ENCODE measurements at places on chromosomes 4 and X.
A peak's percentile ranks its signal among the peaks of the same experiment; 100 is the strongest.

GRCh38 chrX:123223859-123224258, 39.8 kb downstream of the GRIA3 start:
- no peak for DNase-seq

- DNase-seq, result no peak
These were observed 134.3 kb upstream of the RPS6KA6 start for GRCh38 chrX:84322083-84322827.

DNA sequence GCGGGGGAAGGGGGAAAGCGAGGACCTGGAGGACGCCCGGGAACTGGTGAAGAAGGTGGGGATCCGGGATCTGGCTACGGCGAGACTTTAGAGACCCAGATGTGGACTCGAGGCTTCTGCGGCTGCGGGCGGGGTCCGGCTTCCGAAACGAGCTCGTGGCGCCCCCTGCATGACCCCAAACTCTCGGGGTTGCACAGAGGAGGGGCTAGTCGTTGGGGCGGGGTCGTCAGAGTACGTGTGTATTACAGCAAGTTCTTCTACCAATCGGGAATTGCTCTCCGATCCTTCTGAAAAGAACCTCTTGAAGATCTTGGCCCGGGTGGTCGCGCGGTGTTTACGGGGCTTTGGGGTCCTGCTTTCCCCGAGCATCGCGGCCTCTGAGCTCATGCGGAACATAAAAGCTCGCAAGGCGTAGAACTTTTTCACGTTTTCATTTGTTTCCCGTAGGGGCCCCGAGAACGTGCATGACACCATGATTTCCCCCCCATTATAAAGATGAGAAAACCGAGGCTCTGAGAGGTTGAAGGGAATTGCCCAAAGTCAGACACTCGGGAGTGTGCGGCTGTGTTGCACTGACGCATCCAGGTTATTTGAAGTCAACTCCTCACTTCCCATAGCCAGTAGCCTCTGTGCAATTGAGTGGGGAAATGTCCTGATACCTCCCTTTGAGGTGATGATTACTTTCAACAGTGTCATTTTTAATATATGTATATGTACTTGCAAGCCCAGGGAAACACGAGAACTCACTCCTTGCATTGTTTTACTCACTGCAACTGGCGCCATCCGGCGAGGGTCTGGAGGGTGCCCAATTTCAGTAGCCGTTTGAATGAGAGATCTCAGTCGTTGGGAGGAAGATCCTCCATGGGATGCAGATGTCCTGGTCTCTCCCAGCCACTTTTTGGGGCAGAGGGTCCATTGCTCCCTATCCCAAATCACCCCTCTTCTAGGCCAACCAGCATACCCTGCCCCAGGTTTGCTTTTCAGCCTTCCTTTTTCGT, at the start of gene BEND4:
BEND4 (minus strand) TSS at position 149 of the 998 bp plus-strand sequence. CDS start 512 bp downstream, outside the sequence.
- DNase-seq, result no peak

- no peak for DNase-seq
These were observed 117.3 kb downstream of the FAM133A start for GRCh38 chrX:93791304-93791703.

DNA sequence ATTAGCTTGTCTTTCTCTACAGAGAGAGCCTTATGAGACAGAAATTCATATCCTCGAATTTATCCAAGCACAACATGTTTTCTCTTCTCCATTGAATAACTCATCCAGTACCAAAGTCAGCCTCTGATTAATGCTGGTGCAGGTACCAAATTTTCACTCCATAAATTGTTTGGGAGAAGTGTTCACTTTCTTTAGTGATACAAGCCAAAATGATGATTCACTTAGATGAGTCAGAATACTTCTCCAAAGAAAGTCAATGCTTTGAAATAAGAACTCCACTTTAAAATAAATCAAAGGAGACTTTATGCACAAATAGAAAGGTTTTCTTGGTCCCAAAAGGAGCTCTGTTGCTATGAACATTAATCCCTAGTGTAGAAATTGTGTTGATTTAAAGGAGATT, 60.2 kb downstream of the MAOB start:
- no peak for DNase-seq

DNA sequence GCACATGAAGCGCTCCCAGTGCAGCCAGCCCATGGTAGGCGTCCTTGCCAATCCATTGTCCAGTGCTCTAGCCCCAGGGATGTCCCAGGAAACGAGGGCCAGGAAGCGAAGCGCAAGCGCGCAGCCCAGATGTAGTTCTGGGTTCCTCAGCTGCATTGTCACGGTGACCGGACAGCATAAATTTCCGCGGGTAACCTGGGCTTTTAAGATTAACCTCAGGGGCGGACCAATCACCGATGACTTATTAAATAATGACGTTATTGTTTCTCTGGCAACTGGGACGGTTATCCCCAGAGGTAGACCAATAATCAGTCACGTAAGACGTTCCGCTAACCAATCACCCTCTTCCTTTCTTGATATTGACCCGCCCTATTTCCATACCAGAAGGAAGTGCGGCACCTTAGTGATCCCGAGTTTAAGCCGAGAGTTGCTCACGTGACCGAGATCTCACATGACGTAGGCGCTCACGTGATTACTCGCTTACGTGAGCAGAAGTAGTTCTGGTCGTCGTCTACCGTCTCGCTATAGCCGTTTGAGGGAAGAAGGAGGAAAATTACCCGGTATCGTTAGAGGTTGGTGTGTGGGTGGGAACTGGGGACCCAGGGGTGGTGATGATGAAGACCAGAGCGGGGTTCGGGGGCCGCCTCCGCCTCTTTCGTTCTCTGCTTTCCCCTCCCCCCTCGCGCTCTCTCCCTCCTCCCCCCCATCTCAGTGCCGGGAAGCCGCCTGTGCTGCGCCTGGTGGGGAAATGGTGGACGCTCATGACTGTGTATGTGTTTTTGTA, at the start of the genes GLA and HNRNPH2:
GLA (minus strand) TSS at position 178 of the 784 bp plus-strand sequence; CDS start at position 156, 22 bp downstream.
HNRNPH2 (plus strand) TSS at position 475 of the 784 bp plus-strand sequence. CDS start 3,767 bp downstream, outside the sequence.
- DNase-seq, result peak; percentile 75

GRCh38 chrX:17552044-17552650, 177.1 kb downstream of the NHS start:
- no peak for DNase-seq

DNA sequence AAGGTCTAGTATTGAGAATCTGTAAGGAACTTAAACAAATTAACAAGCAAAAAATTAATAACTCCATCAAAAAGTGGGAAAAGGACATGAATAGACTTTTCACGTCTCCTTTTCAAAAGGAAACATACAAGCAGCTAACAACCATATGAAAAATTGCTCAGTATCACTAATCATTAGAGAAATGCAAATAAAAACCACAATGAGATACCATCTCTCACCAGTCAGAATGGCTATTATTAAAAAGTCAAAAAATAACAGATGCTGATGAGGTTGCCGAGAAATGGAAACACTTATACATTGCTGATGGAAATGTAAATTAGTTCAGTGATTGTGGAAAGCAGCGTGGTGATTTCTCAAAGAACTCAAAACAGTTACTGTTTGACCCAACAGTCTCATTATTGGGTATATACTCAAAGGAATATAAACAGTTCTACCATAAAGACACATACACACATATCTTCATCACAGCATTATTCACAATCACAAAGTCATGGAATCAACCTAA, 410.4 kb upstream of the SMIM31 start:
- no peak for DNase-seq

DNA sequence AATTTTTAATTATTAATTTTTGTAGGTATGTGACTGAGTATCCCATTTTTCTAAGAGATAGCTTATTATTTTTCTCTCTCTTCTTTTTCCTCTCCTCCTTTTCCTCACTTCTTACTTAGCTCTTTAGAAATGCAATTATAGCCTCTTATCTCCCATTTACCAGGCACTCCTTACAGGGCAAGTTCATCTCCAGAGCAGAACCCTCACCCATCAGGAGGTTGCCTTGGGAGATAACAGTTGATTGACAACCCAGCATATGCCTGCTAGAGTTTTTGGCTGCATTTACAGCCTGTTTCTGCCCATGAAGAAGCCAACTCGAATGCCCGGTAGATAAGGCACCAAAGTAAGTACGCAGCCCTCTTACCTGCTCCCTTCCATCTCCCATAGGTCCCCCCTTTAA, 572.9 kb upstream of the ZFP42 start:
- no peak for DNase-seq

DNA sequence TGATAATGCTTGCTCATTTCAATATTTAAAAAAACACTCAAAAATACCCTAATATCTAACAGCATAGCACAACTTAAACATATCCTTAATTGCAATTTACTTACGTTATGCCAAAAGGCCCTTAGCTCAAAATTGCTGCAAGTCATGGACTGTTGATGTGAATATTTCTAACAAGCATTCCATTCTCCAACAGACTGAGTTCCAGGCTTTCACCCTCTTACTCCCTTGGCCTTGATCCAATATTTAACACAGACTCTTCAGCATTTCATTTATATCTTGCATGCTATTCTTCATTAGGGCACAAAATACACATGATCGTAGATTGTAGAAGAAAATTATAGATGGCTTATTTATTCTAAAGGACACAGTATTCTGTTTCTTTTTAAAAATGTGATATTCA, 96.5 kb downstream of the RNF150 start:
- DNase-seq, result no peak

DNA sequence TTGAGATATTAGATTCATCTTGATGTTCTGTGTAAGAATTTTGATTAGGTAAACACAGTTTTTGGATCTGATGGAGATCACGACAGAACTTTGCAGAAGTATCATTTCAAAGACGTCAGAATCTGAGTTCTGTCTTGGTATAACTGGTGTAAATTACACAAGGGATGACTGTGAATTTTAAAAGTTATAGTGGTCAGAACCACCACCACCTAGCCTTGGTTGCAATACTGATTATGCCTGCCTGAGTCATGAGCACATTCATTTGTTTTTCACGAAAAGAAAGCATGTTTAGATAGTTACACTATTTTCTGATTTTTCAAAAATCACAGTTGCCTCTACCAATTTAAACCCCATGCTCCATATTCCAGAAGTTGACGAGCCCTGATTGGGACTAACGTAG, 54.8 kb downstream of the ZFX start:
- no peak for DNase-seq

GRCh38 chrX:15310117-15310516, 5.3 kb downstream of the ASB11 start:
- no peak for DNase-seq

- no peak for DNase-seq
These were observed 77.1 kb upstream of the SLC4A4 start for GRCh38 chr4:71261633-71262121.

- no peak for DNase-seq
These were observed 381.4 kb downstream of the BCOR start for GRCh38 chrX:39716401-39716800.

DNA sequence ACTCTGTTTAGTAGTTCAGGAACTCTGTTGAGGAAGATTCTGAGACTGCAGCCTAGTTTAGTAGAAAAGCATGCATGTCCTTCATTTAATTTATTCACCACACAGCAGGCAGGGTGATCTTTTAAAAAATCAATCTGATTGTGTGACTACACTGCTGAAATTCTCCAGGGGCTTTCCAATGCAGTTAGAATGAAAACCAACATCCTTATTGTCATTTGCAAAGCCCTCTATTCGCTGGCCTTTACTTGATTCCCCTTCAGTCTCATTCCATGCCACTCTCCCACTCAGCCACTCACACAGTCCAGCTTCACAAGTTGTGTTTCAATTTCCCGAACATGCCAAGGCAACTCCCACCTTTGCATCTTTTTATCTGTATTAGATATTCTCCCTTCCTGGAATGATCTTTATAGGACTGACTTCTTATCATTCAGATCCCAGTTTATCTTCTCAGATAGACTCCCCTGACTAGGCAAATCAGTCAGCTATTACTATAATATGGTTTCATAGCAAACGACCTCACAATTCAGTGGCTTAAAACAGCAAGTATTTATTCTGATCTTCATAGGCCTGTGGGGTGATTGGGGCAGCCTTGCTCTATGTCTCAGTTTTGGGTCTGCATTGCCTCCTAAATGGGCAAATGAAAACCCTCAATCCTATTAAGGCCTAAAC, 21.3 kb upstream of the FTHL17 start:
- DNase-seq, result no peak

GRCh38 chr4:38466401-38466800, 197.6 kb upstream of the KLF3 start:
- no peak for DNase-seq

GRCh38 chrX:132226169-132226568, 6.9 kb upstream of the RAP2C start:
- DNase-seq, result no peak

GRCh38 chrX:74579597-74580198, 34.7 kb downstream of the RLIM start:
- no peak for DNase-seq

GRCh38 chr4:157572951-157573350, 352.4 kb downstream of the GRIA2 start:
- no peak for DNase-seq

DNA sequence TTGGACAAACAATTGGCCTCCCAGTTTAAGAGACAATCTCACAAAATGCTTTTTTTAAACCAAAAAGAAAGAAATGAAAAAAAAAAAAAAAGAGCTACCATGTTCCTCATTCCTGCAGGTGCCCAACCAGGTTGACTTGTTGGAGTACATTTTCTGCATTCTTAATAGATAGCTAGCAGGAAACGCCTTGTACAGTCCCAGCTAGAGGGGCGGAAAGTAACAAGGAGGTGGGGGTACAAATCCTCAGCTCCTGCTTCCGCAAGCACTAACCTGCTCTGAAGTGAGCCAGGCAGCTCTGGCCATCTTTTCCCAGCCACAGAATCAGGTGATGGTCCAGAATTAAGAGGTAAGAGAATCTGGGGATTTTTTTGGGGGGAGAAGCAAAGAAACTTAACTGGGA, at the start of gene VGLL1:
VGLL1 (plus strand) TSS at position 265 of the 400 bp plus-strand sequence. CDS start 3,806 bp downstream, outside the sequence.
- no peak for DNase-seq

GRCh38 chr4:23904639-23905071, 14.8 kb upstream of the PPARGC1A start:
- DNase-seq, result no peak

DNA sequence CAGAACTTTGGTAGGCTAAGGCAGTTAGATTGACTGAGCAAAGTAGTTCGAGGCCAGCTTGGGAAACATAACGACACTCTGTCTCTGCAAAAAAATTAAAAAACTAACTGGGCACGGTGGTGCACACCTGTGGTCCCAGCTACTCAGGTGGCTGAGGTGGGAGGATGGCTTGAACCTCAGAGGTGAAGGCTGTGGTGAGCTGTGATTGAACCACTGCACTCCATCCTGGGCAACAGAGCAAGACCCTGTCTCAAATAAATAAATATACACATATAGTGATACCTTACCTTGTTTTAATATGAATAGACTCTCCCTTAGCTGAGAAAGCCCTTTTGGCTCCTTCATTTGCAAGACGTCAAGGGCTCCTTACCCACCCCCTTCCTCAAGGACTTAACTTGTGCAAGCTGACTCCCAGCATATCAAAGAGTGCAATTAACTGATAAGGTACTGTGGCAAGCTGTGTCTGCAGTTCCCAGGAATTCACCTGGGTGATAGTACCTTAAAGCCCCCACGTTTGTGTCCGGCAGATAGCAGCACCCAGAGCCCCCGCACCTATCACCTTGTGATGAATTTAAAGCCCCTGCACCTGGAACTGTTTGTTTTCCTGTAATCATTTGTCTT, 655.6 kb upstream of the GALNTL6 start:
- no peak for DNase-seq

DNA sequence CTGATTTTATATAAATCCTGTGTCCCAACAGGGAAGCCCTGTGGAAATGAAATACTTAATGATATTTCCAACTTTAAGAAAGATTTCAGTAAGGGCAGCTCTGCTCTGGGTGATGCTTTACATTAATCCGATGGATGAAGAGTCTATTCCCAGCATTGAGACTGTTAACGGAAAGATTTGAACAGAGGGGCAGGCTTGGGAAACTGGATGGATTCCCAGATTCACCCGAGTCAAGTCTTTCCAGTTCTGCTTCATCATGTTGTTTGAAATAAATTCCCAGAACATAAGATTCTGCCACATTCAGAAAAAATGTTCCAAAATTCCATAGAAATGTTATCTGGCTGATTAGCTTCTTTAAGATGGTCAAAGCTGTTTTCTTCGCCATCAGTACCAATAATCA, 246.0 kb downstream of the FBXW7 start:
- DNase-seq, result no peak
